Amniotic stem cell (primary cell): ENCODE measurements at places on chromosomes 3 and 15.
A peak's percentile ranks its signal among the peaks of the same experiment; 100 is the strongest.

DNA sequence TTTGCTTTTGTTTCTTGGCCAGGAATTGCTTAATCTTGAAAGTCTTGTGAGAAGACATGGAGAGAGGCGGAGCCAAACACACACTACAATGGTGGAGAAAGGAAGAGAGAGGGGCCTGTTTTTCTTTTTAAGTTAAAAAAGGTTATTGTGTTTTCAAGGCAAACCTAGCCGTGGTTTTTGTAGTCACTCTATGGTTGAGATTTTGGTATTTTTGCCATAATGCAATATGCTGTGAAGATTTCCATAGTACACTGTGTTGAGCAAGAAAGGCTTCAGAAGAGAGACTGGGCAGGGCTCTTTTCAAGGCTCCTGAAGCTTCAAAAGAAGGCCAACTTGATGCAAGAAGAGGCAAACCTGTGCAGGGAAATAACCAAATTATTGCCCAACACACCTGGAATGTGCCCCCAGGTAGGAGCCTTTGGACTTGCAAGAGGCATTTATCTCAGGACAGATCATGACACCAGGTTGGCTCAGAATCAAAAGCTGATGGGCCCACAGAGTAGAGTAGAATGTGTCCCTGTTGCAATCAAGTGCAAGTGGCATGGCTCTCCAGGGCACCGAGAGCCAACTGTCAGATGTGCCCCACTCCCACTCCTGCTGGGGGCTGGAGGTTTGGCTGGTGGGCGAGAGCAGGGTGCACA lies 22.1 kb downstream of the AMOTL2 start:
- DNase-seq = no peak

- no peak for DNase-seq
These were observed 102.5 kb downstream of the MESD start for GRCh38 chr15:80887148-80887547.

DNA sequence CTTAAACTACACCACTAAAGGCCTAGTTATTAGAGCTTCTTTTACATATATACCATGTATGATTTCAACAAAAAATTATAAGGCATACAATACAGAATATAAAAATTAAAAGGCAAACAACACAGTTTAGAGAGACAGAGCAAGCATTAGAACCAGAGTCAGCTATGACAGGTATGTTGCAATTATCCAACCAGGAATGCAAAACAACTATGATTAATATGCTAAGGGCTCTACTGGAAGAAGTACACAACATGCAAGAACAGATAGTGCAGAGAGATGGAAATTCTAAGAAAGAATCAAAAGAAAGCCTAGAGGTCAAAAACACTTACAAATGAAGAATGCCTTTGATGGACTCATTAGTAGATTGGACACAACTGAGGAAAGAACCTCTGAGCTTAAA lies 39.6 kb downstream of the CCDC54 start:
- no peak for DNase-seq

DNA sequence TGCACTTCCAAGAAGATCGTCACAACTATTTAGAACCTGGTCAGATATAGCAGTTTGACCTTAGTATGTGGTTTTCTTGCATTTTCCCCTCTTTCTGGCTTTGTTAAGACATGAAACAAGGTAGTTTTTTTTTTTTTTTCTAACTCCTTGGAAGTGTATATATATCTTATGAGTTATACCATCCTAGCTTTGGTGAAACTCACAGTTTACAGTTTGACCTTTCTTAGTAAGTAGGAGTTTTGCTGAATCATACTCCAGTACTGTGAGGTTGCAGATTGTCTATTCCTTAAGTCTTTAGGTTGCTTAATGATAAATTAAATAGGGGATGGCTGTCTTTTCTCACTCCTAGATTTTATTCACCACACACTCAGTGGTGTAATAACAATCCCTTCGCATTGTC lies 325.0 kb downstream of the RBMS3 start:
- no peak for DNase-seq

DNA sequence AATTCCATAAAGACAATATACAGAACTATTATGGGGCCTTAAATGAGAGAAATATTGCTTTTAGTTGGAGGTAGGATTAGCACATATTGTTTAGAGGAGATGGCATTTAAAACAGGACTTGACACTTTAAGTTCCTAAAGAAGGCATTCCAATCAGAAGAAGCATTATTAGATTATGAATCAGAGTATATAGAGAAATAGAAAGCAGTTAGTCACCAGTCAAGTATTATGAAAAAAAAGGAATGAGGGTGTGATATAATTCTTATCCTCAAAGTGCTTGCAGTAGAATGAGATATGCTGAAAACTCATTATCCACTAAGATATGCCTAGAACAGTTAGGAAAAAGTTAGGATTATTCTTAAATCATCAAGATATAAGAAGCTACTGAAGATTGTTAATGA lies 456.2 kb downstream of the ZNF385D start:
- DNase-seq = no peak

- DNase-seq = no peak
These were observed 63.9 kb downstream of the CERS3 start for GRCh38 chr15:100464888-100465287.

- no peak for DNase-seq
These were observed 144.8 kb downstream of the NSMCE3 start for GRCh38 chr15:29124581-29125381.

DNA sequence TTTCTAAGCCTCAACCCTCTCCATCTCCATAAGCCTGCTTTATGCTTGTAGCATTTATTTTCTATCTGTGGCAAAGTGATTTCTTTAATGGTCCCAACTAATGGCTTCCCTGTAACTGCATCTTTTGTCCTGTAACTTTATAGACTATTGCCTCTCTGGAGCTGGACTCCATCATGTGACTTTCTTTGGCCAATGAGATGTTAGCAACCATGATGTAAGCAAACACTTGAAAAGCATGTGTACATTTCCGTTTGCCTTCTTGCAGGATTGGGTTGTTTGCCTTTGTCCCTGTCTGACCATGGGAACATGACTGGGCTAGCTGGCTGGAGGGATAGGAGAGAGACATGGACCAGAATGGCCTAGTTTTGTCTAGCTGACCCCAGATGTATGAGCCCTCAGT lies 106.0 kb upstream of the LRIG1 start:
- no peak for DNase-seq

DNA sequence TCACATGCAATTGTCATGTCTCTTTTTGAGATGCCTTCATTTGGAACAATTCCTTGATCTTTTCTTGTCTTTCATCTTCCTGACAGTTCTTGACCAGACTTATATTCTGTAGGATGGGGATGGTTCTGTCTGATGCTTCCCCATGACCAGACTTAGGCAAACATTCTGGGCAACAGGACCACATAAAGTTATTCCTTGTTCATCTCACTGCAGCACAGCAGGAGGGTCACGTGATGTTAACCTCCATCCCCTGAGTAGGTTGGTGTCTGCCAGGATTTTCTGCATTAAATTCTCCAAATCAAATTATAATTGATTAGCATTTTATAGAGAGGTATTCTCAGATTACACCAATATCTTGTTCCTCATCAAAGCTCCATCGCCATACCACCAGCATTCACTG lies 7.8 kb downstream of the DLEC1 start:
- no peak for DNase-seq

- DNase-seq = no peak
These were observed 3.6 kb upstream of the CLDN16 start for GRCh38 chr3:190384309-190384756.

GRCh38 chr15:98160236-98160635 lies 199.7 kb downstream of the ARRDC4 start:
- no peak for DNase-seq

GRCh38 chr3:197718891-197719290 lies 17.8 kb downstream of the RUBCN start:
- peak; percentile 78 for DNase-seq

DNA sequence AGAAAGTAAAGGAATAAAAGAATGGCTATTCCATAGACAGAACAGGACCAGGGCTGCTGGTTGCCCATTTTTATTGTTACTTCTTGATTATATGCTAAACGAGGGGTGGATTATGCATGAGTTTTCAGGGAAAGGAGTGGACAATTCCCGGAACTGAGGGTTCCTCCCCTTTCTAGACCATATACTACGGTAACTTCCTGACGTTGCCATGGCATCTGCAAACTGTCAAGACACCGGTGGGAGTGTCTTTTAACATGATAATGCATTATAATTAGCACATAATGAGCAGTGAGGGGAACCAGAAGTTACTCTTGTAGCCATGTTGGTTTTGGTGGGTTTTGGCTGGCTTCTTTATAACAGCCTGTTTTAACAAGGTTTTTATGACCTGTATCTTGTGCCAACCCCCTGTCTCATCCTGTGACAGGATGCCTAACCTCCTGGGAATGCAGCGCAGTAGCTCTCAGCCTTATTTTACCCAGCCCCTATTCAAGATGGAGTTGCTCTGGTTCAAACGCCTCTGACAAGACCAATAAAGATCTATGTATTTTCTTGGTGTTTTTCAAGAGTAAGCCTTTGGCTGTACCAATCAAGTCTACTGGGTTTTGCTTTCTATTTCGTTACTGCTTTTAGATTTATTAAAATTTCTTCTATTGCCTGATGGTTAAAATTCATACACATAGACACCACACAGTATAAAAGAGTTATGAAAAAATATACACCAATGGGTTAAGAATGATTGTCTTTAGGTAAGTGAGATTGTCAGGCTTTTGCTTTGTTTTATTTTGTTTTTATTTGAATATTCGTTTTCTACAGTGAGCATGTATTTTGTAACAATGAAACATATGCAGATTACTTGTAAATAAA lies 37.4 kb upstream of the CTDSPL start:
- no peak for DNase-seq

- DNase-seq = no peak
These were observed 6.2 kb downstream of the NIPA2 start for GRCh38 chr15:22844421-22845288.

DNA sequence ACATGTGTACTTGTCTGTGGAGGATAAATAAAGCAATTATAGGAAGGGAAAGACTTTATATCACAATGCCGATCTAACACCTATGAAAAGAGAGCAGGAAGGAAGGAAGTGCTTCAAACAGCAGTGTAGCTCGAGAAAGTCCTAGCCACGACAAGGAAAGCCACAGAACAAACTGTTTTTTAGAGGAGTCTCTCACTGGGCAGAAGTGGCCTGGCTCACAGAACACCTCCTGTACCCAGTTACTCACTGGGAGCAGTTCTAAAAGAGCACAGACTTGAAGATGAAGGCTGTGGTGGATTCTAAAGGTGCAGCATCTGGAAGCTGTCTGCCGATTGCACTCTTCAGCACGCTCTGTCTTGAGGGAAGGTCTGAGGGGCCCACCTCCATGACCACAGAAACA lies 248.8 kb upstream of the ATP11B start:
- DNase-seq = no peak

- no peak for DNase-seq
These were observed 120.0 kb upstream of the GADL1 start for GRCh38 chr3:31014317-31015040.

DNA sequence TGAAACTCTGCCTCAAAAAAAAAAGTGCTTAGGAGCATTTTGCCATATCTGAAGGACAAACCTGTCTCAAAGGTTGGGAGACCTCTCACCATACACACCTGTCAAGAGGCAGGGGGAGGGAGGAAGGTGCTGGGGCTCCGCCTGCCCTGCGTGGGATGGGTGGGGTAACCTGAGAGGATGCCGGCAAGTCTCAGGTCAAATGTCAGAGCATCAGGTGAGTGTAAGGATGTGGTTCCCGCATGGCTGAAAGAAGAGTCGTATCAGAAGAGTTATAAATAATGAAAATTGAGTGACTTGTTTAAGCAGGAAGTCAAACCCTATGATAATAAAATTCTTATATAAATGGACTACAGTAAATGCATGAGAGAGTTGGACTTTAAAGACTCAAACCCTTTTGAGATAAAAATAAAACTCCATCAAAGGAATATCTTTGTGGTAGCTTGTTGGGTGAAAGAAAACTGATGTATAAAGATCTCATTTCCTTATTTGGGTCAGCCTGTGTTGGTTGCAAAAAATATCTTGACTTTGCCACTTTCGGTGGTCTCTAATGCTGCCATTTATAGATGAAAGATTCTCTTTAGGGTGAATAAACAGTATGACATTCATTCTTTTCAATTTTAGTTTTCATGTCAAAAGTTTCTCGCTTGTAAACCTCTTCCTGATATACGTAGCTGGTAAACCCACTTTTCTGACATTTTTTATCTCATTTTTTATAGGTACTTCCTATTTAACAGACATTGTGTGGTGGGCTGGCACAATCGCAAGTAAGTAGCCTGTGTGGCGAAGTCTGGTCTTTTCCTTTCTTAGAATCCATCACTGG lies 23.8 kb downstream of the NIPA1 start:
- no peak for DNase-seq

DNA sequence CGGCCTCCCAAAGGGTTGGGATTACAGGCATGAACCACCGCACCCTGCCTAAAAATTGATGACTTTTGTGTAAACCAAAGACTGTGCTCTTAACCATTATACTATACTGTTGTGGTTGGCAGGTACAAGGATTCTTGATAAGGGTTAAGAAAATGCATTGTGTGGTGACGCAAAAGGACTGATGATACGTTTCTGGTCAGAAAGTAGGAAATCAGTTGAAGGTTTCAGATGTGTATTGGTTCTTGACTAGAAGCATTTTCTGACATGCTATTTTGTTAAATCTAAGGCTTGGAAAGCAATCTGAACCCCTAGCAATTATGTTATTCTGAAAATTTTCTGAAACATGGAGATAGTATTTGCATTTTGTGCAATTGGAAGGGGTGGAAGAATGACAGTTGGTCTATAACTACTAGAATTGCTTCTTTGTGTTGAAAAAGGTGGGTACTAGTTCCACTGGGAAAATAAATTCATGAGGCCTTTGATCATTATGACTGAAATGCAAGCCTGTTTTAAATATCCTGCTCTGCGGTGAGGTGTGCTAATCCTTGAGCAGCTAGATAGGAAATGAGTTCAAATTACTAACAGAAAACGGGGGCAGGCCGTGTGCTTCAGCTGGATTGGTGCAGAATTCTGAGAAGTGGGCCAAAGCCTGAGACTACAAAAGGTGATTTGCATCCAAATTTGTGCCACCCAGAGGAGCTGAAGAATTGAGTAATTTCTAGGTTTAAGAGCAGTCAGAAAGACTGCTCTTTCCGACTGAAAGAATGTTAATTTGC lies 66.0 kb upstream of the LRRFIP2 start:
- DNase-seq = no peak

GRCh38 chr3:124636863-124637296 lies 93.4 kb upstream of the UMPS start:
- DNase-seq = no peak

DNA sequence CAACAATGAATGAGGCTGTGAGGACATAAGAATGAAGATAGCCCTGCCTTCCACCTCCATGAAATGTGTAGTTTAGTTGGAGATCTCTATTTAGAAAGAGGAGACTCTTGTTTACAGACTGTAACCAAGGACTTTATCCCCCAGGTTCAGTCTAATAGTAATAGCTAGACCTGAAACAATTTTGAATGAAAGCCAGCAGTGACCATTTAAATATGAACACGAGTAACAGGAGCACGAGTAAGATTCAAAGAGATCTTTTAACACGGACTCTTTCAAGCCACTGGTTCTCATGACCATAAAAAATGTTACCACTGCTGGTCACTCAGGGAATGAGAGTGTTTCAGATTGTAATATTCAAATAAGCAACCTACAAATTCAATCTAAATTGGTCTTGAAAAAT lies 123.1 kb downstream of the FMN1 start:
- no peak for DNase-seq

- DNase-seq = peak; percentile 64
These were observed 70.5 kb upstream of the ATP10A start for GRCh38 chr15:25933456-25934158.
